ENCODE measurements at places on chromosomes 11 and 22.

DNA sequence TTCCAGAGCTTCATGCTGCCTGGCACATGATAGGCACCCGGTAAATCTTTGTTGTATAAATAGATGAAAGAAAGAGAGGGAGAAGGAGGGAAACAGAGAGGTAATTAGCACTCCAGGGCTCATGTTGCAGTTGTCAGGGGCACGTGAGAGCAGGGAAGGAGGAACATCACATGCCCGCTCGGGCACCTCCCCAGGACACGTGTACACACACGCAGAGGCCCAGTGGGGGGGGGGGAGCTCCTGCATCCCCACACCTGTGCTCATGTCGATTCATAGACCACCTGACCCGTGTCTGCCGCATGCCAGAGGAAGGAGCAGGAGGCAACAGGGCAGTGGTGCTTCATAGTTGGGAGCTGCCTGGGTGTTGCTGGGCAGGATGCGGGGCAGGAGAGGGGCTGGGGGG lies 37.1 kb upstream of the NNMT start:
- no peak for DNase-seq

DNA sequence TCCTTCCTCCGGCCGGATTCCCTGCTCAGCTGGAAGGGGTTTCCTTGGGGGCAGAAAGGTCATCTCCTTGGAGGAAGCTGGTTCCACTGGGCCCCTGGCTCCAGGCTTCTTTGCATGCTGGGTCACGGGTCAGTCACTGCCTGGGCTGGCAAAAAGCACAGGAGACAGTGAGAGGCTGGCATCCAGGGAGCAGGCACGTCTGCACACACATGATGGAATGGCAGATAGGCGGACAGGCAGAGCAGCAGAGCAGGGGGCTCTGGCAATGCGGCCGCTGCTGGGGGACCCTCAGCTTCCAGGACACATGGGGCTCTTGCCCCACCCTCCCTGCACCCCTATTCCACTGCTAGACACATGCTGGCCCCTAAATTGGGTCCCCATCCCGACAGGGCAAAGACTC lies 40.4 kb downstream of the C11orf58 start:
- DNase-seq: no peak

- DNase-seq: no peak
These were observed 16.1 kb downstream of the BIK start for GRCh38 chr22:43126501-43127165.

- DNase-seq: no peak
These were observed 27.6 kb upstream of the PPFIA1 start for GRCh38 chr11:70242885-70243284.

- no peak for DNase-seq
These were observed 1.3 kb downstream of the ALG9 start for GRCh38 chr11:111870113-111870512.

DNA sequence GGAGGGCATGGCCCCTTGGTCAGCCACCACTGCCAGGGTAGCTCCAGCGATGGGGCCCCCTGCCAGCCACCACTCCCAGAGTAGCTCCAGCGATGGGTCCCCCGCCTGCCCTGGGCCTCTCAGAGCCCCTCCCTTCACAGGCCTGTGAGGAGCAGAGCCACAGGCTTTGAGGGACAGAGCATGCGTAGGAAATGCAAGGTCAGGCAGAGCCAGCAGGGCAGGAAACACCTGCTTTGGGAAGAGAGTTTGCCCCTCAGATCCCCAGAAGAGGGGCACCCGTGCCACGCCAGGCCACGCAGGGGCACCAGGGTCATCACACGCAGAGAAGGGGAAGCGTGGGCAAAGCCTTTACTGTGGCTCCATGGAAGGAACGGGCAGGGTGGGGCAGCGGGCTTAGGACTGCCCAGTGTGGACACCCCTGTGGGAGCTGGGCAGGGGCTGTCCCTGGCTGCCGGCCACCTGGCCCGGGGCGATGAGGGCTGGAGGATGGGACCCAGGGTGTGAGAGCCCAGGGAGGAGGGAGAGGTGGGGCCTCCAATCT lies 477.8 kb downstream of the BRD1 start:
- no peak for DNase-seq

DNA sequence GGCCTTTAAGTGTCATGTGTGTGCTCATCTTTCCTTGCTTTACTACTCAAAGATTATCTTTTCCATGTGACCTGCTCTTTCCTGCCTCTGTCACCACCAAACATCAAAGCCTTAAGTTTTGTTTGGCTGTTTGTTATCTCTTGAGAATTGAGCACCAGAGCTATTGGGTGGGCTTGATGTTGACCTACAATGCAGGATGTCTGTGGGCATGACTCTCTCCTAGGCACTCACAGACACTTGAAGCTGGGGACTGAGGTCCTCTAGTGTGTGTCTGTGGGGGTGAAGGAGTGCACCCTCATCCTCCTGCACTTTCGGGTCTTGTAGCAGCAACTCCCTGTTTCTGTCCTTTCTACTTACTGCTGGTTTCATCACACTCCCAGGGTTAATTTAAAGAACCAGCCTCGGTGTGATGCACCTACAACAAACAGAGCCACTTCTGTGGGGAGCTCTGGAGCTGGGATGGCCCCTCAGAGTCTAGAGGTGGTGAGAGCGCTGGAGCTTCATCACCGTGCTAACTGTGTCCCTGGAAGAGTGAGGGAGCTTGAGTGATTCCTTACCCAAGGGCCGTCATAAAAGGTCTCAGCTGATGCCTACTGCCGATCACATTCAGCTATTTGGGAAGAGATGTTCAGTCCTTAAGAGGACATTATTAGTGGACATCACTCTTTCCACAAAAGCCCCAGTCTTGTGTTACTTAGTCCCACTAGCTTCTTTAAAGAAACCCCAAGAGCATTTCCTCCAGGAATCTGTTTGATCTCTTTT lies 56.3 kb downstream of the LRRC74B start:
- no peak for DNase-seq

- no peak for DNase-seq
These were observed 1.0 kb downstream of the CCDC86 start for GRCh38 chr11:60842668-60843600.

DNA sequence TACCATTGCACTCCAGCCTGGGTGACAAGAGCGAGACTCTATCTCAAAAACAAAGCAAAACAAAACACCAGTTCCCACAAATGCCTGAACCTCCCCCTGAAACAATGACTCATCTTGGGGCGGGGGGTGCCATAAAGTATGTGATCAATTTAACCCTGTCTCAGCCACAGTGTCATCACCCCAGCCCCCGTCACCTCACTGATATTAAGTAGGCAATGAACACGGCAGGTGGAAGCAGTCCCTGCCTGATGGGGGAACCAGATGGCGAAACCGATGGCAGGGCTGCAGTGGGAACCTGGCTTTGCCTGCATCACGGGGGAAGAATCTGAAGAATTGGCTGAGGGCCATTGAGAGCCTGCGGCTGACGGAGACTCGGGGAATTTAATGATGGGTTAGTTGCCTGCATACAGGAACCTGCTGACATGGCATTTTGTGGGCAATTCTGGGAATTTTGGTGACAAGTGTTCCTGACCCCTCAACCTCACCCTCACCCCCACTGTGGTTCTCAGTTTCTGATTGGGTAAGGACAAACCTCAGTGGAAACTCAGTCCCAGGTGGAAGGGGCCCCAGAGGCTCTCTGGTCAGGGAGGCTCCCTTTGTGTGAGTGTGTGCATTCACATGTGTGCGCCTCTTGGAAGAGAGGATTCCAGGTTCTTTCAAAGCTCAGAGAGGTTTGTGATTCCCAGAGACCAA lies 39.1 kb upstream of the SHISAL1 start:
- no peak for DNase-seq

DNA sequence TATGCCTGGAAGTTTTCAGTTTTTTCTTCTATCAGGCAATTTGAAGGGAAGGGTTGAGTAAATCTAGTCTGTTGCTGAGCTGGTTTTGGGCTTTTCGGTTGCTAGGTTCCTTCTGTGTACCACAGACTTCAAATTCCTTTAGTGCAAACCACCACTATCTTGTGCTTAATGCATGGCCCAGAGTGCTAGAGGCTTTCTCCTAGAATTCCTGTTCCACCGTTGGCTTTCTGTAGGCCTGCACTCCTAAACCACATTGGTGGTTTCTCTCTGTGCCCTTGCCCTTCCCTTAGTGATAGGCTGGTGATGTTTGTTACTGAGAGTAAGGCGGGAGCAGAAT lies 47.1 kb upstream of the CTSC start:
- DNase-seq: no peak

- no peak for DNase-seq
These were observed 60.2 kb downstream of the CDKN1C start for GRCh38 chr11:2825261-2825888.

GRCh38 chr11:116331381-116331780 lies 441.4 kb downstream of the BUD13 start:
- DNase-seq: no peak

DNA sequence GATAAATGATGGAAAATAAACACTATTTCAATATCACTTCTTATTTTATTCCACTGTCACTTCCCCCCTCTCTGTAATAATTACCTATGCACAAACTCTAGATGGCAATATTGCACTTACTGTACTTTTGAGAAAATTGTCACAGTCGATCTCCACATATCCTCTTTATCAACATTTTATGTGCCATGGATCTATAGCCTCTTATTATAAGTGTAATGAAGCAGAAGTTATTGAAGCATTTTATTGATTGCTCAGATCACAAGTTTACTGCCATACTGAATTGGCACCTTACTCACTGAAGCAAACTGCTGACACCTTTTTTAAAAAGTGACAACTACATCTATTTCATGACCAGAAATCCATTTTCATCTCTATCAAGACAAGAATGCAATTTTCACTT lies 133.4 kb downstream of the DCDC1 start:
- no peak for DNase-seq

GRCh38 chr11:110762590-110762989 lies 50.4 kb upstream of the ARHGAP20 start:
- no peak for DNase-seq

DNA sequence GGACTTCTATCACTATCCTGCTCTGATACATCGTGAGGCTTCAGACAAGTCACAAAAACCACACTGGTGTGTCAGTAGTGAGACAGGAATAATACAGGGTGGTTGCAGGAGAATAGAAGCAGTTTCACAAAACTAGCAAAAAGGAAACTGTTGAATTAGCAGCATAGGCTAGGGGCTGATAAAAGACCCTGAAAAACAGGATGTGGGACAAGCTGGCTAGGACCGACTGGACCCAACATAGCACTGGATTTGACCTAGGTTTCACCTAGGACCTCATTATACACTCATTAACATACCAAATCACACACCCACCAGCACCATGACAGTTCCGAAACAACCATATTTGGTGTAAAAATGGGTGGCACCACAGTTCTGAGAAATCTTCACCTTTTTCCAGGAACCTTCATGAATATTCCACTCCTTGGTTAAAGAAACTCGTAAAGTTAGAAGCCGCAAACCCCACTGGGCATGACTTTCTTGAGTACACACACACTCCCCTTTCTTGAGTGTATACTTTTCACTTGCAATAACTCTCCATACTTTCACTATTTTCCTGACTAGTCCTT lies 76.2 kb downstream of the SLC1A2 start:
- peak; percentile 50 for DNase-seq

DNA sequence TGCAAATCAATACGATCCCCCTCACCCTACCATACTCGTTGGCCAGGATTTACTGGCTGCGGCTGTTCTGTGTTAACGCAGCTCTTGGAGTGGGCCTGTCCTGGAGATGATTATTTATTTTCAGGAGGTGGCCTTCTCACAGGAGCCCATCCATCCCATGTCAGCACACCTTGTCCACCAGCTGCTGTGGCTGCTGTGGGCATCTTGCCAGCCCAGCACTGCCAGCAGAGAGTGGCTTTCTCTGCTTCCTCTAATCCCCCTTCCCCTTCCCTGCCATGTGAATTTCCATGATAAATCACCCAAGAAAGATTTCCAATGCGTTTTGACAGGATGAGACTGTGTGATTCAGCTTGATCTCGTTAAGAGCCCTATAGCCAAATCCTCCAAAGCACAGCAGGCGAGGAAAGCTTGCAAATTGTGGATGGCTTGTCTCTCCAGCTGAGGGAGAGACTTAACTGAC lies 309.1 kb upstream of the C11orf87 start:
- no peak for DNase-seq

GRCh38 chr11:107655602-107656001 lies 56.3 kb downstream of the SLN start:
- no peak for DNase-seq

- DNase-seq: no peak
These were observed 49.2 kb downstream of the CD6 start for GRCh38 chr11:61020551-61021235.

- no peak for DNase-seq
These were observed 35.9 kb upstream of the TRIM29 start for GRCh38 chr11:120173807-120174206.

DNA sequence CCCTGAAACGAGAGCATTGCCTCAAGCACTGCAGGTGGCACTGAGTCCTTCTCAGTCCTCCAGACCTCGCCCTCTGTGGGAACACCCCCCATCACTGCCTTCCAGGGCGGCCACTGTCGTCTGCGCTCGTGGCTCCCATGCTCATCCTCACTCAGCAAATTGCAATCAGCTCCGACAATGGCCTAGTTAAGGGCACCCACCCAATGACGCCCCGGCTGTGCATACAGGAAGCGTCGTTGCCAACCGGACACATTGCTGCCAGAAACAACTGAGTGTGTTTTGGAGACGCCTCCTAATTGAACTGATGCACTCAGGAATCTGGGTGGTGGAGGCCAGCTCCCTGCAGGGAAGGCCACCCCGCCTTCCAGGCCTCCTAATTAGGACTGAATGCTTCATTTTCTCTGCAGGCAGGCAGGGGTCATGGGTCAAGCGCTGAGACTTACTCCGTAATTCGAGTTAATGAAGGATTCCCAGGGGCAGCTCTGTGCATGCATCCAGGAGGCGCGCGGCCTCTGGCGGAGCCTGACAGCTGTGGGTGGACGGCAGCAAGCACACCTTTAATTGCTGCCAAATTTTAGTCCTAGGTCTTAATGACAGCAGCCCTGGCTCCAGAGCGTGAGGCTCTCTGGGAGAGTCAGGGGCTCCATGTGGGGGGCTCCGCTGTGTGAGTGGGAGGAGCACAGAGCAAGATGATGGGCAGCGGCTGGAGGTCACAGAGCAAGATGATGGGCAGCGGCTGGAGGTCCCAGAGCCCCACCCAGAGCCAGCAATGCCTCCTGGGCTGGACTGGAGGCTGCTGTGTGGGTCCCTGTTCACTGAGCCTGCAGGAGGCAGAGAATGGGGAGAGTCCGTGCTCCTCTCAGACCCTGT lies 199.0 kb downstream of the BRD1 start:
- no peak for DNase-seq

- DNase-seq: no peak
These were observed 9.5 kb upstream of the OR5B12 start for GRCh38 chr11:58451585-58451984.

GRCh38 chr11:44096360-44097185 lies 1.1 kb downstream of the EXT2 start:
- DNase-seq: no peak

GRCh38 chr11:105838668-105839384 lies 183.2 kb downstream of the MSANTD4 start:
- DNase-seq: no peak

Measured in CD4-positive, alpha-beta T cell treated with Interleukin-6 at 100 ng/mL for 8 hours (primary cell).